ENCODE measurements at places on chromosomes 6 and 20.

GRCh38 chr6:109465772-109466171 lies 10.2 kb upstream of the MICAL1 start:
- no peak for DNase-seq

DNA sequence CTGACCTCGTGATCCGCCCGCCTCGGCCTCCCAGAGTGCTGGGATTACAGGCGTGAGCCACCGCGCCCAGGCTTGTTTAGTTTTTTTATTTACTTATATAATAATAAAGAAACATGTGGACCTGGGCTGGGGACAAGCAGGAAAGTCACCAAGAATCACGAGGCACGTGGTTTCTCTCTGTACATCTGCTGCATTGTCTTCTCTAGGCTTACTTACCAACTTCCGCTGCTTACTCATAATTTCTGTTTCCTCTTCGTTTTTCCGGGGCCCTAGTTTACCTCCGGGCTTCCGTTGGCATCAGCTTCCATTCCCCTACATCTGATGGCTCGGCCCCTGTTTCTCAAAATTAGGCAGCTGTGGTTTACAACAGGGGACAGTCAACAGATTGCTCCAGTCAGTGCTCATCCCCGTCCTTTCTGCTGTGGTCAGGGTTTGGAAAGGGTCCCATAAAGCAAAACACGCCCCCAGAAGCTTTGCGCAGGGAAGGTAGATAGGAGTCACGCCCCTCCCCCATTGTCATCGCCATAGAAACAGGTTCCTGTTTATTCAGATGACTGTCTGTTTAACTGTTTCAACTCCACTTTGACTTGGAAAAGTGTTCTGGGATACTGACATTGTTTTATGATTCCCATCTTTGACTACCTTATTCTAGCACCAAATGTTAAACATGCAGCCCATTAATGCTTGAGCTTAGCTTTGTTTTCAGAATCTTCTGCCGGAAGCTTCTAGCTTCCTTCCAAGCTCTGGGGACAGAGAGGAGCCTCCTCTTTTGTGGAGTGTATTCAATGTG lies 31.9 kb upstream of the TXLNB start:
- peak; percentile 38 for DNase-seq

GRCh38 chr20:58222446-58222845 lies 6.0 kb downstream of the ANKRD60 start:
- DNase-seq = no peak

GRCh38 chr20:24744747-24745146 lies 204.3 kb upstream of the CST7 start:
- no peak for DNase-seq

DNA sequence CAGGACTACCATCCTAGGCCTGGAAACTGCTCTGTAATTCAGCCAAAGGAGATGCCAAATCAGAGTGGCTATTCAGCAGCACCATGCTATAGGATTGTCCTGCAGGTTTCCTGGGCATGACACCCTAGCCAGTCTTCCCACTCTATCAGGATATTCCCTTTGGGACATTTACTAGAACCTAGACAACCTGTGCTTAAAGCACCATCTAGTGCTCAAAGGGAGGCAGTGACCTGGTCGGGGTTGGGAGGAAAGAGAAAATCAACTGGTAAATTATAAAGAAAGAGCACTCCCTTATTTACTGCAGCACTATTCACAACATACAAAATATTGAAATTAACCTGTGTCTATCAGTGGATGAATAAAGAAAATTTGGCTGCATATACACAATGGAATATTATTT lies 67.2 kb upstream of the SMLR1 start:
- no peak for DNase-seq

GRCh38 chr6:5869261-5869660 lies 137.5 kb downstream of the NRN1 start:
- no peak for DNase-seq

GRCh38 chr6:14619419-14619781 lies 501.8 kb downstream of the CD83 start:
- no peak for DNase-seq

DNA sequence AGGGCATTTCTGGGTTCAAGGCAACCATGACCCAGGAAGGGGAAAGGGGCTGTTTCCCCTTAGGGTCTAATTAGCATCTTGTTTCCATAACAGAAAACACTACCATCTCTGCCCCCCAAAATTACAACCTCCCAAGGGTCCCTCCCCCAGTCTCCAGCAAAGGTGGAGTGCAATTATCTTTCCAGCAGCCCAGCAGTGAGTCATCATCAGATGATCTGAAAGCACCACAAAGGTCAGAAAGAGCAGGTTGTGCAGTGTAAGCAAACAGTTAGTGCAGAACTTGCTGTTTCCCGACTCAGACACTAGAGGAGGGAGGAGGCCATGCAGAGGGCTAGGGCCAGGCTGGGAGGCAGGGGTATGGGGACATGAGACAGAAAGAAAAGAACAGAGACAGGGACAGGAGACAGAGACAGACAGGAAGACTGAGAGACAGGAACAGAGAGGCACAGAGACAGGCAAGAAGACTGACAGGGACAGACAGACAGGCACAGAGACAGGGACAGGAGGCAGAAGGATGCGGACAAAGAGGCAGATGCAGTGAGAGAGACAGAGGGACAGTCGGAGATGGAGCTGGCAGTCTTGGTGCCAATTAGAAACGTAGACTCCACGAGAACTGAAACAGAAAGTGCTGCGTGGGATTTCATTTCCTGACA lies 62.5 kb downstream of the PYGB start:
- peak; percentile 85 for DNase-seq

DNA sequence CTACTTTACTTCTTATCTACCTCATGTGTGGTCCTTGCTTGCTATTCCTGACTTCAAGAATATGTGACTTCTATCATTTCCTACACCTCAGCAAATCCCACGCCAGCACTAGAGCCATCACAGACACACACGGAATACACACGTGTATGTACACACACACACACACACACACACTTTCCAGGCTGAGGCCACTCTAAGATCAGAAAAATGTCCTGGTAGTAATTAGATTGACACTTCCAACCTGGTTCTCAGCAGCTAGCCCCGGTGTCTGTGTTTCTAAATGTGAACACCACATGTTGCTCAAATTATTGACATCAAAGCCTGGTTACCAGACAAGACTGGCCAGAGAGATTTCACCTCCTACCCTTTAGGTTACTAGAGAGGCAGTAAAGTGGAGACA lies 54.1 kb upstream of the SASH1 start:
- no peak for DNase-seq

DNA sequence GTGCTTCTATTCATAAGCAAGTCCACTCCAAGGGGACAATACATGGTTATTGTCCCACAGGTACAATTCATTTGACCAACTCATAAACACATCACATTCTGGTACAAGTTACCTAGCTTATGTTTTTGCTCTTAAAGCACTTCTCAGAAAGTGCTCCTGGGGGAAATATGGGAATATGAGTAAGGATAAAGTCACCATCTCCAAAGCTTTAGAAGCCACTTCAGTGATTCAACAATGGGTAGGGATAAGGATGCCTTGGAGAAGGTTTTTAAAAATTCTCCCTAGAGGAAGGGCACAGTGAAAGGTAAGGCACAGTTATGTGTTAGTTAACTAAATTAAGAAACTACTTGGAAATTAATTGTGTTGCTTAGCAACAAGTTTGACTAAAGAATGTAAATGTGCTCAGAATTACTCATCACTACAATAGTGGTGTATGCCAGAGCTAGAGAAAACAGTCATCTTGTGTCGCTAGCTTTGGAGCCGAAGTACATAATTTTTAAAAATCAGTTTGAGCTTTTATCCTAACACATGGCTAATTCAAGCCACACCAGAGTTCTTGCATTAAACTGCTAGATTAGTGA lies 39.5 kb upstream of the LAMP5 start:
- DNase-seq = no peak

- no peak for DNase-seq
Measured at GRCh38 chr20:2314759-2315439, 19.1 kb downstream of the TGM3 start.

DNA sequence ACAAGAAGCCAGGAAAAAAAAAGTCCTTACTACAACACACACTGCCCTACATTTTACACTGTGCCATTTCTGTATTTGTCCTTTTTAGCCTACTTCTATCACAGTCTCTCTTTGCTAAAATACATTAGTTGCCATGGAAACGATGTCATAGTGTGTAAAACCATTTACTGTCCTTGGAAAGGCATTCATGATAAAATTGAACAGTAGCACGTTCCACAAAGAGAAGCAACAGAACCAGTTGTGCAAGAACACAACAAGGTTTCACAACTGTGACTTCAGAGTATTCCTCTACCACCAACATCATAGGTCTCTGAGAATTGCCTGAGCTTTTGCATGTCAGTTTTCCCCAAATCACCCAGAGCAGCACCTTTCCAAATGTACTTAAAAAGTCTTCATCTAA lies 20.5 kb downstream of the FYN start:
- DNase-seq = no peak

DNA sequence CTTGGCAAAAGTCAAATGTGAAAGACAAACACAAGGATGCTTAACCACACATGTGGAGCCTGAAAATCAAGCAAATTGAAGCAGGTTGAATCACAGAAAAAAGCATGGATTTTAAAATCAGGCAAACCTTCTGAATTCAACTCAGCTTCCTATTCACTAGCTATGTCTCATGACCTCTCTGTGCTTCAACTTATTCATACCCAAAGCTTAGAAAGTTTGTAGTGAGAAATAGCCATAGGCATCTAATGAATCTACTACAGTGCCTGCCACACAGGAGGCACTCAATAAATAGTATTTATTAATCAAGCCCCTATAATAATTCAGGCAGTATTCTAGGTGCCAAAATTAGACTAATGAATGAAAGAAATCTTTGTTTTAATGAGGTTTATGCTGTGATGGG lies 112.2 kb upstream of the TNFAIP3 start:
- DNase-seq = no peak

- DNase-seq = no peak
Measured at GRCh38 chr20:42572320-42573016, 617.2 kb downstream of the PTPRT start.

DNA sequence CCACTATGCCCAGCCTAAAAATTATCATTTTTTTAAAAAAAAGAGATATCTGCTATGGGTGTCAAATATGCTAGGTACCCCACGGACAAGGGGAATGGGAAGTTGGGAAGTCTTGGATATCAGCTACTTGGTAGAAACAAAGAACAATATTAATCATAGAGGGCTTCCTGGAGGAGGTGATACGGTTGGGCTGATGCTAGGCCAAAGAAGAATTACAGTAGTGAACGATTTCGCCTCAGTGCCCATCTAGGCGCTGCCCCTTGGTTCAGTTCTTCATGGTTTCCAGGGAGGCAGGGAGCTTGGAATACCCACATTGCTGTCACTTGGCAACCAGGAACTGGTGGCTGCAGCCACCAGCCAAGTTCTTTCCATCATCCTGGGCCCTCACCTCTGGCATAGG lies 5.5 kb upstream of the PSMF1 start:
- no peak for DNase-seq

- no peak for DNase-seq
Measured at GRCh38 chr6:89642956-89643355, 4.4 kb upstream of the LYRM2 start.

- no peak for DNase-seq
Measured at GRCh38 chr6:137264311-137265075, 45.3 kb upstream of the IFNGR1 start.

DNA sequence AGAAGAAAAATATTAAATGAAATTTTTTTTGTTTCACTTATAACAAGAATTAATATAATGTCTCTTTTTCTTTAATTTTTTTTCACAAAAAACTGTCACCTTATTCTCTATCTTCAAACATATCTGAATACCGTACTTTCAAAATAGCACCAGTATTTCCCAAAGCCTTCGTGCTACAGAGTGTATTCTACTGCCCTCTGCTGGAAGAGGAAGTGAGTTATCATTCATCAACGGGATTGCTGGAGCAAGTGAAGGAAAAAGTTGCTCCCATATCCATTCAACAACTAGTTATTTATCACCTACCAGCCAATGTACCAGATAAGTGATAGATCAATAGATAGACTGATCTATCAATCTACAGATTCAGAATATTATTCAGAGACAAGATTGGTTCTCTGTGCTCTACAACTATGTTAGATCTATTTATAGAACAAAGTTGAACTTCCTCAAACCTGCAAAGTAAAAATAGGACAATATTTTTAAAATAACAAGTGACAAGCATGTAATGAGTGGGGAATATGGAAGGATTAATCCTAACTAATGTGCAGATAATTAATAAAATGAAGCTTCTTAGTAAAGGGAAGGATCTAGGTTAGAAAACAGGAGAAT lies 26.7 kb upstream of the TFAP2B start:
- peak; percentile 29 for DNase-seq

DNA sequence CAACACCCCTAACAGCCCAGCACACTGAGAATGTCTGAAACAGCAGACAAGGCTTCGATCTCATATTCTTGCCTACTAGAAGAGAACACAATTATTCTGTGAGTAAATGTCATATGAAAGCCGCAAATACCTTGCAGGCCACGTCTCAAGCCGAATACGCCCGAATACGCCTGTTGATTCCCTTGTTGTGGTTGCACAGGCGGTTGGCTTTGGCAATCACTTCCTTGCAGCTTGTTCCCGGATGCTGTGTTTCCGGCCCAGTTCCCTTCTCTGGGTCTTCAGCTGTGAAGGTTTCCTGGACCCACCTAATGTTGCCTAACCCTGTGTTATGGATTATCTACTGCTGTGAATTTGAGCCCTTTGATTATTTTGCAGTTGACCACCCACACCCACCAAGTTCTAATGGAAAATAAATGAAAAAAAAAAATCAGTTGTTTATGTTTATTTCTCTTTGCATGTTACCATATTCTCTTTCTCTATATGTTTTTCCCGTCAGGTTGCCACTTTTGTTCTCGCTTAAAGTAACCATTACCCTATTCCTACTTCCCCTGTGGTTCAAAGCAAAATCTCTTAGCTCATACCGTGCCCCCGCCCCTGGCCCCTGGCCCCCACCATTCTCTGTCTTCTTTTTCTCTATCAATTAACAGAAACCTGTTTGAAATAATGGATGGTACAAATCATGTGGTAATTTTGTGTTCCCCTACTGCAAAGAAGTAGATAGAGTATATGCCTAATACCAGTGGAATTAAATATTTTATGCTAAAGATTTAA lies 172.4 kb downstream of the ADGB start:
- DNase-seq = no peak

GRCh38 chr6:149962461-149963211 lies 1.1 kb upstream of the ULBP1 start:
- DNase-seq = no peak

GRCh38 chr6:13413466-13413862 lies 73.9 kb downstream of the GFOD1 start:
- DNase-seq = no peak

DNA sequence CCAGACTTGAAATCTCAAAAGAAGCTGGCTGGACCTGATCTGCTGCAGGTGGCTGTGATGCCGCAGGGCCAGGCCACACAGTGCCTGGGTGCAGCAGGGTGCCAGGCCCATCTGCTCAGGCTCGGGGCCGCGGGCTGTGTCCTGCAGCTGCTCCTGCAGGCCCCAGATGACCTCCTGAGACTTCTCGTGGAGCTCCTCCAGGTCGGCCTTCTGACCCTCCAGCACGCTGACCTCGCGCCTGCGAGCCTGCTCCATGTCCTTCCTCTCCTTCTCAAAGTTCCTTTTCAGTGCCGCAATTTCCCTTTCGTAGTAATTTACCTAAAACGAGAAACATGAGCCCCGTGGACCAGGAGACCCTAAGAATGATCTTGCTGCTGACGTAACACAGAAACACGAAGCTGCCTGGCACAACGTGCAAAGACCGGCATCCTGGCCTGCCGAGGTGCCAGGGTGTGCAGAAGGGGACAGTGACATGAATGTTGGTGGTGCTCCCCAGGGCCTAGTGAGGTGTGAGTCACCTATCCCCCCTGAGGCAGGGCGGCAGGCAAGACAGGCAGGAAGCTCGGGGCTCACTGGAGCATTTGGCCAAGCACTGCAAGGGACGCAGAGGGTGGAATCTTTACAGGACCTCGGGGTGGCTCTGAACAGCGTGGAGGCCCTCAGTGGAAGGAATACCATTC lies 71.6 kb downstream of the GINS1 start:
- DNase-seq = no peak

Measured in GM13977 (cell line).